ENCODE measurements at places on chromosomes 7 and 10.

- DNase-seq: no peak
Measured at GRCh38 chr10:117647306-117647705, 104.8 kb downstream of the EMX2 start.

GRCh38 chr7:154576604-154577003 is 426.3 kb downstream of the PAXIP1 start:
- no peak for DNase-seq

- no peak for DNase-seq
Measured at GRCh38 chr10:78516756-78517155, 483.1 kb downstream of the RPS24 start.

GRCh38 chr10:78718032-78718572 is 350.7 kb upstream of the ZMIZ1 start:
- no peak for DNase-seq

DNA sequence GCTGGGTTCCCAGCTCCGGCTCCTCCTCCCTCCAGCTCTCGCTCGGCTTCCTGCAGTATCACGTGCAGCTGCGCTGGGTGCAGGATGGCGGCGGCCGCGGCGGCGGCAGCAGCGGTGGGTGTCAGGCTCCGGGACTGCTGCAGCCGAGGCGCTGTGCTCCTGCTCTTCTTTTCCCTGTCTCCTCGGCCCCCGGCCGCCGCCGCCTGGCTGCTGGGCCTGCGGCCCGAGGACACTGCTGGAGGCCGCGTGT is at the start of gene CNNM1:
CNNM1 (plus strand) TSS at position 53 of the 250 bp plus-strand sequence; CDS start at position 85, 32 bp downstream.
- DNase-seq: peak; percentile 51

DNA sequence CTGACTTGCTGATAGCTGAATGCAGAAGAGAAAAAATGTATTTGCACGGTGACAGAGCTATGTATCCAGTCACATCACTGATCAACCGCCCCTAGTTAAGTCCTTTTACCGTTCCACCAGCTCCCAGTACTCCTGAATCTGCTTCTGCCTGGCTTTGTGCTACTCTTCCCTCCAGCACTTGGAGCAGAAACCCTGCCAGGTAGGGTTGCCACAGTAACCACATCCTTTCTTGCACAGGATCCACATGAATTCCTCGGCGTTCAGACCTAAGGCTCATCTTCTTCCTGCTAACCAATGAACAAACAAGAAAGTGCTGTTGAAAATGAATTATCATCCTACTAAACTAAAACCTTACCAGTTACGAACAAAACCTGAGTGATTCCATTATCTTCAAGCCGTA is 52.0 kb upstream of the KCTD7 start:
- no peak for DNase-seq

DNA sequence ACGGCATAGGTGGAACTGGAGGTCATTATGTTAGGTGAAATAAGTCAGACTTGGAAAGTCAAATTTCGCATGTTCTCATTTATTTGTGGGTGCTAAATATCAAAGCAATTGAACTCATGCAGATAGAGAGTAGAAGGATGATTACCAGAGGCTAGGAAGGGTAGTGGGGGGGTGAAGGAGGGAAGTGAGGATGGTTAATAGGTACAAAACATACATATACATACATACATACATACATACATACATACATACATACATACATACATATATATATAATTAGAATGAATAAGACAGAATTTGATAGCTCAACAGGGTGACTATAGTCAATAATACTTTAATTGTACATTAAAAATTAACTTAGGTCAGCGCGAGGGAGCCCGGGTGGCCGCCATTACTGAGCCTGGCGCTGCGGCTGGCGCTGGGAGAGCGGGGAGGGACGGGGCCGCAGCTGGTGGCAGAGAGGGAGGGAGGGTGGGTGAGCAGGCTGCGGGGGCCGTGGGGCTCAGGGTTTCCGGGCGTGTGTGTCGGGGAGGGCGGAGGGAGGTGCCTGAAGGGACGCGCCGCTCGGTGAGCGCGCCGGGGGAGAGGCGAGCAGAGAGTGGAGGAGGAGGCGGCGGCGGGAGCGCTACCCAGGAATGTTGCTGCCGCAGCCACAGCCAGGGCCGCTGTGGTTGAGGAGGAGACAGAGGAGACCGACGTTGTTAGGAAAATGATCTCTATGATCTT is 85.8 kb upstream of the EGFR start:
- no peak for DNase-seq

DNA sequence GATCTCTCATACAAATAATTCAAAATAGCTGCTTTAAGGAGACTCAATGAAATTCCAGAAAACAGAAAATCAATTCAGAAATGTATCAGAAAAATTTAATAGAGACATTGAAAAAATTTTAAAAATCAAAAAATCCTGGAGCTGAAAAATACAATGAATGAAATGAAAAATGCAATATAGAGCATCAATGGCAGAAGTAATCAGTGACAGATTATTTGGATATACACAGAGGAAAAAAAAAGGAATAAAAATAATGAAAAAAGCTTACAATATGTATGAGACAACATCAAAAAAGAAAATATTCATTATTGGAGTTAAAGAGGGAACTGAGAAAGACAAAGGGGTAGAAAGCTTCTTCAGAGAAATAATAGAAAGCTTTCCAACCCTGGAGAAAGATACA is 122.9 kb upstream of the KLF14 start:
- no peak for DNase-seq

- DNase-seq: no peak
Measured at GRCh38 chr10:69653561-69653960, 23.5 kb downstream of the FAM241B start.

DNA sequence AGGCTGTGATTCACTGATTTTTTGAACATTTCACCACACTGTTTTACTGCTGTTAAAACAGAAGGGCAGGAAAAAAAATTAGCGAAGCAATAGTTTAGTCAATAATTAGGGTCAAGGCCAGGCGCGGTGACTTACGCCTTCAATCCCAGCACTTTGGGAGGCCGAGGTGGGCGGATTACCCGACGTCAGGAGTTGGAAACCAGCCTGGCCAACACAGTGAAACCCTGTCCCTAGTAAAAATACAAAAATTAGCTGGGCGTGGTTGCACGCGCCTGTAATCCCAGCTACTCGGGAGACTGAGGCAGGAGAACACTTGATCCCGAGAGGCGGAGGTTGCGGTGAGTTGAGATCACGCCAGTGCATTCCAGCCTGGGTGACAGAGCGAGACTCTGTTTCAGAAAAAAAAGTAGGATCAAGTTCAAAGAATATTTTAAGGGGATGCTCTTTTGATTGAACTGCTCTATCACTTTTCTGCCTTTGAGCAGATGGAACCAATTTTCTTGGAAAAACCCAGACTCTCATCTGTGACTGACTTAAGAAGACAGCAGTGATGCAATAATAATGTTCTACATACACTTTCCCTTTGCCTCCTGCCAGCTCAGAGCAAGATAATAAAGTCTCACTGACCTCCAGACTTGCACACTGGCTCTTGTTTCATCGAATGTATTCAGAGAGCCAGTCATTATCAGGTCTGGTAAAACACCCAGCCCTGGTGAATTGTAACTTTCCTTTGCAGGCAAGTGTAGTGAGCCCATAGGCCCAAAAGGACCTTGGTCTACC is 1.6 kb upstream of the PPA1 start:
- no peak for DNase-seq

DNA sequence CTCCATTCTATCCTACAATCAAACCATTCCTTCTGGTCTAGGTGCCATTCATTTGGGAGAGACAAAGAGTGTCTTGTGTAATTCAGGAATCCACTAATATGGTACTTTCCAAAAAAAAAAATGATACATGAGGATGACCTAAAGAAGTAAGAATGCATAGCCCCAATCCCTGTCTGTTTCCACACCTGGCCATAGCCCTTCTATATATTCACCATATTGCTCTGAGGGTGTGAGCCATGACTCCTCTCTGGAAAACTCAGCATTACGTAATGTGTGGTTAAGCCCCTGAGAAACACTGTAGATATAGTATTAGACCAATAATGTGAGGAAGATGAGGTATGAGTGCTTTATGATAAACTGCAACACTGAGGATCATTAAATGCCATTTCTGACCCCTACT is 592.7 kb downstream of the INHBA start:
- no peak for DNase-seq

DNA sequence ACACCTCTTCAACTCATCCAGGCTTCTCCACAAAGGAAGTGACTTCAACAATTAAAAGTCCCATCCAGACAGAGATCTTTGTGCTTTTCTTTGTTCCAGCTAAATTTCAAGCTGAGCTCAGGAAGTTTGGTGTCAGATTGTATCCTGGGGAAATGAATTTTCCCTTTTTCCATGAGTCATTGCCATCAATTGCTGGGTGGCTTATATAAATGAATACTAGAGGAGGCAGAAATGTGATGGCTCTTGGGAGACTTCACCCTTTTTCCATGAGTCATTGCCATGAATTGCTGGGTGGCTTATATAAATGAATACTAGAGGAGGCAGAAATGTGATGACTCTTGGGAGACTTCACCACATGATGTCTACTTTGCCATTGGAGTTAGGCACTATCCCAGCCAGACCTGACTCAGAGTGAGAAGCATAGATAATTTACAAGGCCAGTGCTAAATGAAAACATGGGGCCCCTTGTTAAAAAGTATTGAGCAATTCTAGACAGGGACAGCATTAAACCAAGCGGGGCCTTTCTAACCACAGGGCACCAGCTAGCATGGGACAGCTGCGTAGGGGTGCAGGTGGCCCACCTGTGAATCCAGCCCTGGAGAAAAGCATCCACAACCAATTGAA is 339.2 kb upstream of the PODXL start:
- no peak for DNase-seq

DNA sequence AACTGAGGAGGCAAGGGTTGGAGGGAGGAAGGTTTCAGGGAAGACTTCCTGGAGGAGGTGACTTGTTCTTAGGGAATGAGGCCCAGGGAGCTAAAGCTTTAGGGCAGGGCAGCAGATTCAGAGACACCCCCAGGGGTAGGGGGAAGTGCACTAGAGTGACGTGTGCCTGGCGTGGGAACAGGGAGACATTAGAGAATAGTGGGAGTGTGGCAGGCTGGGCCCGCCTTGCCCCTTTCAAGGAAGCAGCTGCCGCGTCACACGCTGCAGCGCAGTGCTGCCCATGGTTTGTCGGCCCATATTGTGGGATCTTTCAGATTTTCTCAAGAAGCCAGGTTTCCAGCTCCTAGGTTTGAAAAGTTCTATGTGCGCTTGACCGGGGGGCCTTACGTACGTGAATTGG is 139.4 kb downstream of the LHPP start:
- no peak for DNase-seq

DNA sequence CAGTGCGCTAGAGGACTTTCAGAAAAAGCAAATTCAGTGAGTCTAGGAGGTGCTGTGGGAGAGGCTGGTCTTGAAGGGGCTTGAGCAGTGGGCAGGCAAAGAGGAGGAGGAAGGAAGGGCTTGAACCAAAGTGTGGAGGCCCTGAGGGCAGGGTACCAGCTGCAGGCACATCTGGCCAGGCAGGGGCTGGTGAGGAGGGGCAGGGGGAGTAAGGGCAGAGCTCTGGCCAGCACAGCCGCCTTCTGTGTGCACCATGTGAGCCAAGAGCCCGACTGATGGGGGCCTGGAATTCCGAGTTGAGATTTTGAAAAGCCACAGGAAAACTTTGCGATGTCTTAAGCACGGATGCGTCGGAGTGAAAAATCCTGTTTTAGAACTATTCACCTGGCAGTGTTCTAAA is 74.5 kb downstream of the PRPF18 start:
- no peak for DNase-seq

DNA sequence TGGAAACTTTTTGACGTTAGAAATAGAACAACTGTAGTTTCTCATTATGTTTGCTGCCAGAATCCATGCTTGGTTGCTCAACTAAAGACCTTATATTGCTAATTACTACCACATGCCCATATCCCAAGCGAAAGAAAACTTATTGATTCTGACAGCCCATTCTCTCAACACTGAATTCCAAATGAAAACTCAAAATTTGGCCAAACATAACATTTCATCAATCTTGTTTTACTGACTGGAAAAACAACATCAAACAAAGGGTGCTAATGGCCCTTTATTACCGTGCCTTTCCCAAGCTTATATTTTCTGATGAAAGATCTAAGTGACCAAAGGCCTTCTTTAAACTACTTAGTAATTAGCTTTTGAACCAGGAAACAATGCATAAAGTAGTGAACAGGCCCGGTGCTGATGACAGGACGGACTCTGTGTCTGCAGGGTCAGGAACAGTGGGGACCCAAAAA is 531.8 kb downstream of the KCNMA1 start:
- DNase-seq: no peak

DNA sequence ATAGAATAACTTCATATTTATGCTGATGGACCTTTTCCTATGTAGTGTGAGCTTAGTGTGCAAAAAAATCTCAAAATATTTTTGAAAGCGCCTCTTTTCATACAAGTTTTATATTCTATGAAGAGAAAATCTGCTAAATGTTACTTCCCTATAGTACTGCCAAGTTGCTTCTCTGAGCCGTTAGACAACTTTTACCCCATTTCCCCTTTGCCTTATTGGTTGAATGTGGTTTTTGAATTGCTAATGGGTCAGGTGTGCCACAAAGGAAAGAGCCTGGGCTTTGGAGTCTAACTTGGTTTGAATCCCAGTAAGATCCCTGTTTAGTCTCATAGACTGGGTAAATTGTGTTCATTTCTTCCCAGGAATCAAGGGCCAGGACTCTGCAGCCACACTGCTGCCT is 261.5 kb downstream of the SNX10 start:
- no peak for DNase-seq

GRCh38 chr7:70266186-70266585 is 667.9 kb downstream of the AUTS2 start:
- DNase-seq: no peak

DNA sequence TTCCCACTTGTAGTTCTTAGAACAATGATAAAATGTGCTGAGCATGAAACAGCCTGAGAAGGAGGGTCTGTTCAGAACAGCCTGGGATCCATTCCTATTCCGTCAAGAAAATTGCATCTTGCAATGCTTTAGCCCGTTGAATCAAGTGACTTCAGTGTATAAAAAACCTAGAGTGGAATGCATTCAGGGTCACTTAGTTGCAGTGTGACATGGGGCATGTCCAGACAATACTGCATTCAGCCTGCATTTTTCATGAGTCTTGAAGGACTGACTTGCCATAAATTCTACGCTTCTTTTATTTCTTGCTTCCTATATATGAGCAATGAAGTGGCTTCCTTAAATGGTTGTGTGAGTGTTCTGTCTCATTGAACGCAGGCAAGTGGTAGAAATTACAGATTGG is 758.3 kb upstream of the COBL start:
- no peak for DNase-seq

DNA sequence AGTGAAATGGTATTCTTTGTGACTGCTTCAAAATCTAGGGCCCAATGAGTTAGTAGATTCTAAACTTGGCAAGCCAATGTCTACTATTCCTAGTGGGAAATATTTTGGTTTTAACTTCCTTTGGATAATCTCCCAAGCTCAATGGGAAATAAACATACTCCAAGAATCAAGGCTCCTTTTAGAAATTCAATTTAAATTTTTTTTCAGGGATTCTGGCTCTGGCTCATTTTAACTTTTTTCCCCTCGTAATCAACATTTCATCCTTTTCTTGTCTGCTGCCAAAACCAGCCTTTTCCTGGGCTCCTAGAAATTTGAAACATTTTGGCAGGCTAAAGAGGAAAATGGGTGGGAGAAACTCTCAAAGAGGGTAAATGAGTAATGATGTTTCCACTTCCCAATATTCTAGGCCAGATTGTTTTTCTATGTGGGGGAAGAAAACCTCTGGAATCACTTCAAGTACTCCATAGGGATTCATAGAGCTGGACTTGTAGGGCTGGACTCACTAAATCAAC is 85.6 kb upstream of the AGR3 start:
- DNase-seq: no peak

- no peak for DNase-seq
Measured at GRCh38 chr10:113187063-113187777, 237.2 kb downstream of the TCF7L2 start.

Measured in stimulated activated CD8-positive, alpha-beta memory T cell treated with anti-CD3 and anti-CD28 coated beads, Interleukin-4, amount 100 ng/mL, for 48 hours (primary cell).